Mammary microvascular endothelial cell (primary cell): ENCODE measurements at places on chromosomes 1 and 21. TPM values are rescaled to one million over a fixed set of nuclear protein-coding genes. Genes with fewer than 3 reads are reported as not detected.

Gene KRTAP13-2
- total RNA-seq: not detected in 2 replicates

Gene TMEM200B
- total RNA-seq: 1.1 and 1.8 TPM in 2 replicates

Gene ANGPTL3
- total RNA-seq: not detected in 2 replicates

Gene TRIM46
- total RNA-seq: 1.4 and 2.7 TPM in 2 replicates

Gene CFHR5
- not detected in 2 replicates for total RNA-seq

Gene SLC1A7
- total RNA-seq: not detected in 2 replicates

Gene BMP8B
- total RNA-seq: not detected in 2 replicates

Gene CA6
- not detected in 2 replicates for total RNA-seq

Gene LCE3D
- total RNA-seq: not detected in 2 replicates

Gene KRTAP20-3
- total RNA-seq: not detected in 2 replicates

Gene OLIG1
- total RNA-seq: not detected in 2 replicates

Gene F13B
- total RNA-seq: not detected in 2 replicates

Gene ICOSLG
- 0.67 and 1.0 TPM in 2 replicates for total RNA-seq

Gene PRDM2
- total RNA-seq: 8.3 and 9.5 TPM in 2 replicates
